ENCODE measurements at places on chromosomes 7 and 10.

GRCh38 chr10:58644311-58644710 is 131.6 kb downstream of the BICC1 start:
- no peak for DNase-seq

DNA sequence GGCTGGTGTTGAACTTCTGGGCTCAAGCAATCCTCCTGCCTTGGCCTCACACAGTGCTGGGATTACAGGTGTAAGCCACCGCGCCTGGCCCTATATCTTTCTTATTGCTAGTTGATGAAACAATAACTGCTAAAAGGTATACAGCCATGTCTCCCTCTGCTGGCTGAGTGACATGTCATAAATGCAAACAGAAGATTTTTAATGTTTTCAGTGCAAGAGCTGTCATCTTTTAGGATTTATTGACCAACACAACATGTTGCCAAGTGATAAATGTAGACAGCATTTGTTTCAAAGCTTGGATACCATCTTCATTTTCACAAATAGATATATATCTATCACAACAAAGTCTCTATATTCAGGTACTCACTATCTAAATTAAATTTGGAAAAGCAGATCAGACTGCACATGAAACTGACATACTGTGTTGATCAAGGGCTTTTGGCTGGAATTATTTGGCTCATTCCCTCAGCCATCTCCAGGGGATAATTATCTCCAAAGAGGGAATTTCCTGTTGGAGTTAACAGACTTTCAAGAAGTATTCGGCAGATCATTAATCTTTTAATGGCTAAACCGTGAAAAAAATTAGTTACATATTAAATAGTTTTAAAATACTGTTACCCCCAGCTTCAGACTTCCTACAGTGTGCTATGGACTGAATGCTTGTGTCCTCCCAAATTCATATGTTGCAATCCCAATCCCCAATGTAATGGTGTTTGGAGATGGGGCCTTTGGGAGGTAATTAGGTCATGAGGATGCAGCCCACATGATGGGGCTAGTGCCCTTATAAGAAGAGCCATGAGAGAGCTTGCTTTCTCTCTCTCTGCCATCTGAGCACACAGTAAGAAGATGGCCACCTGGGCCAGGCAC is 41.3 kb upstream of the SRPK2 start:
- DNase-seq: peak; percentile 27

DNA sequence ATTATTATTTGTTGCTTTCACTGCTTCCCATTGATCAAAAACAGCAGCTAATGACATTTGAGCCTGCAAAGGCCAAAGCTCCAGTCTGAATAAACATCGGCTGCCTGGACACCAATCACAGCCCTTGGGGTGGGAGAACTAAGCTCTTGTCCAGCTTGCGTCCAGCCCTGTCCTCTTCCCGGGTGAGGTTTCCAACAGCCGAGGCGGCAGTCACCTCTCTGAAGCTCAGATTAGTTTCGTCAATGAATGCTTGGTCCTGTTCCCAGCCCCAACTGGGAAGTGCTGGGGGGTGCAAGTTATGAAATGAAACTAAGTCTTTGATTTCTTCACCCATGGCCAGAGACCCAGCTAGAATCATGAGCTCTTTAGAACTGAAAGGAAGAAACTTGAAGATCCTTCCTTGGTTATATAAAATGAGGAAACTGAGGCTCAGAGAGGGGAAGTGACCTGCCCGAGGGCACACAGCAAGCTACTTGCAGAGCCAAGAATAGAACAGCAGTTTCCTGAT is 114.0 kb upstream of the TCF7L2 start:
- DNase-seq: no peak

DNA sequence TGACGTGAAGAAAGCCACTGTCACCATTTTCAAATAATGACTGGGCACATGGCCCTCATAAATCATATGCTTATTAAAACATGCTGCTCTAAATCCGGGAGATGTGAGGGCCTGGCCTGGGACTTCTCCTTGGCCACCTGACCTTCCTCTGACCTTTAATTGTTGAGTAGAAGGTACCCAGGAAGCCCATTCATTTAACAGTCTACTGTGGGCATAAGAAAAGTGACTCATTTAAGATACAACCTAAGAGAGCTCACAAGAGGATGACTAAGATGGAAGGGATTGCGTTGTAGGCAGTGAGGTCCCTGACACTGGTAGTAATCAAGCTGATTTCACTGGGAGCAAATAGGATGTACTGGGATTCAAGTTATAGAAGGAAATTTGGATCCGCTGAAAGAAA is 203.4 kb upstream of the GPR26 start:
- no peak for DNase-seq

- no peak for DNase-seq
Measured at GRCh38 chr7:138684340-138684739, 16.8 kb downstream of the SVOPL start.

- DNase-seq: no peak
Measured at GRCh38 chr10:117694190-117694589, 151.6 kb downstream of the EMX2 start.

GRCh38 chr10:63140077-63140476 is 6.9 kb downstream of the NRBF2 start:
- DNase-seq: no peak

DNA sequence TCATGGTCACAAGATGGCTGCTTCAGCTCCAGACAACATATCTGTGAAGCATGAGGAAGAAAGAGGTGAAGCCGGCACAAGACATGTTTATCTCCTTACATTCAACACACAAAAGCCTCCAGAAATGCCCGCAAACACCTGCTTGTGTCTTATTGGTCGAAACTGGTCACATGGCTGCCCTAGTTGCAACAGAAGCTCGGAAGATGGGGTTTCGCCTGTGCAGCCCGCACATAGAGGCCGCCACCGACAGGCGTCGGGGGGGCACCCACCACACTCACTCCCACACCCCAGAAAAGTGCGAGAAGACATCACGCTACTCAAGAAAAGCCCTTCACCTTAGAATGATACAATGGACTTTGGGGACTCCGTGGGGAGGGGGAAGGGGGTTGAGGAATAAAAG is 63.0 kb upstream of the MGMT start:
- no peak for DNase-seq

- DNase-seq: no peak
Measured at GRCh38 chr7:33039257-33039902, 23.2 kb downstream of the NT5C3A start.

DNA sequence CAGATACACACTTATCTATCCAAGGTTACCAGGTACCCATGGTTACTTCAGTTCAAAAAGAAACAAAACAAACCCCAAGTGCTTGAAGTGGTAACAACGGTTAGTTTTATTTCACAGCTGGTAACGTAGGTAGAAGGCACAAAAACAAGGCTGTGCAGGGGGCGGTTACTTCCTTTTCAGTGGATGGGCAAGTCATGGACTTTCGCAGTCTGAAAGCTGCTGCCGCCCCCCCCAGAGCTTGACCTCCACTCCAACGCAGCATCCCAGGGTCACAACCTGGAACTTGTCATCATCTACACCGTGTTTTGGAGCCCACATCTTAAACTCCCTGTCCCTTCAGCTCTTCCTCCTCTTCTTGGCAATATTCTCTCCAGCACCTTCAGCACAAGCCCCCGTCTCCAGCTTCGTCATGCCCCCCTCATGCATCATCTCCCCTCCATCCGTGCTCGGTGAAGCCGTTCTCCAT is 181.2 kb upstream of the ITGB1 start:
- DNase-seq: peak; percentile 53

GRCh38 chr10:77283326-77283725 is 354.3 kb downstream of the KCNMA1 start:
- no peak for DNase-seq

- no peak for DNase-seq
Measured at GRCh38 chr10:94103801-94104221, 110.1 kb downstream of the PLCE1 start.

DNA sequence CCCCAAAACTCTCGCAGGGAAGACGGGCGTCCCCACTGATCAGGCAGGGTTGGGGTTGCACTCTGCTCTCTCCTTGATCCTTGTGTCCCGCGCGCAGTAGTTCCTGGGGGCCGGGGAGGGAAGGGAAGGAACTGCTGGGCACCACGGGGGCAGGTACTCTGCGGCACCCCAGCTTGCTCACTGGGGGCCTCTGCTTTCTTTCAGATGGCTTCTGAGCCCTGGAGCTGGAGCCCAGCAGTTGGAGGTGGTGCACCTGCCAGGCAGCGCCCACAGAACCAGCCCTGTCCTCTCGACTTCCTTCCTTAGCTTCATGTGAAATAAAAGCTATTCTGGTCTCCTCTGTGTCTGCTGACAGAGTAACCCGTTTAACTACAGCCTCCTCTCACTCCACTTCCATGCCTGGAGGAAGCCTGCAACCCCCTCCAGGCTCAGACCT is 12.2 kb downstream of the PLAC9 start:
- no peak for DNase-seq

- DNase-seq: no peak
Measured at GRCh38 chr10:69516316-69516715, 56.9 kb downstream of the NEUROG3 start.

DNA sequence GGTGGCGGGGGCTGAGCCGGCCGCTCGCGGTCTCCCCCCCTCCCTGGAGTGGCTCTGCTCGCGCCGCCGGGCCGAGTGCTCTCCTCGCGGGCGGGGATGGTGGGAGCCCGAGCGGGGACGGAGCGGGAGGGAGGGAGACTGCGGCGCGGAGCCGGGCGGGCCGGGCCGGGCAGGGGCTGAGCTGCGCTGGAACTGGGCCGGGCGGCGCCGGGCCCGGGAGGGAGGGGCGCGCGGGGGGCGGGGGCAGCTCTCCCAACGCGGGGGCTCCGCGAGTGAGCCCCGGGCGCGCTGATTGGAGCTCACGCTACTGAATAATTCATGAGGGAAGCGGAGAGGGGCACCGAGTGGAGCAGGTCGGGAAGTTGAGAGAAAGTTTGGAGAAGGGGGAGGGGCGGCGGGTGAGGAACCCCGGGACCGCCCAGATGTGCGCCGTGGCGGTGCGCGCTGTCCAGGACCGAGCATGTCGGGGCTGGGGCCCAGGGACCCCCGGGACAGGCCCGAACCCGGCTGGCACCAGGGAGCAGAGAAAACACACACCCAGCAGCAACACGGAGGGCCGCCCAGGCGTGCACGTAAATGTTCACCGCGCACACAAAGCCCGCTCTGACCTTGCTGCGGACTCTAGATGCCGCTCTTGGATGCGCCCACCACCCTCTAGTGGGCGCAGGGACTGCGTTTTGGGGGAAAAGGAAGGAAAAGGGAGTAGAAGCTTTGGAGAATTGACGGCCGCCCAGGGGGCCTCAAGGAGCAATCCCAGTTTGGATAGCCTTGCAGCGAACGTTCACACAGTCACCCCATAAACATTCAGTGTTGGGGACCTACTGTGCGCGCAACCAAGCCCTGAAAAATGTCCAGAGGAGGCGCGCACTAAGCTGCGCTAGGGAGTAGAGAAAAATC is at the start of gene EPHB4:
Gene EPHB4 (minus strand): TSS at position 194 of the 897 bp plus-strand sequence. CDS start 493 bp downstream, outside the sequence.
- no peak for DNase-seq
